Fibroblast of skin of left biceps (primary cell): ENCODE measurements at places on chromosomes 4 and X.

GRCh38 chr4:16329797-16330134 is 103.5 kb upstream of the TAPT1 start:
- DNase-seq = no peak

DNA sequence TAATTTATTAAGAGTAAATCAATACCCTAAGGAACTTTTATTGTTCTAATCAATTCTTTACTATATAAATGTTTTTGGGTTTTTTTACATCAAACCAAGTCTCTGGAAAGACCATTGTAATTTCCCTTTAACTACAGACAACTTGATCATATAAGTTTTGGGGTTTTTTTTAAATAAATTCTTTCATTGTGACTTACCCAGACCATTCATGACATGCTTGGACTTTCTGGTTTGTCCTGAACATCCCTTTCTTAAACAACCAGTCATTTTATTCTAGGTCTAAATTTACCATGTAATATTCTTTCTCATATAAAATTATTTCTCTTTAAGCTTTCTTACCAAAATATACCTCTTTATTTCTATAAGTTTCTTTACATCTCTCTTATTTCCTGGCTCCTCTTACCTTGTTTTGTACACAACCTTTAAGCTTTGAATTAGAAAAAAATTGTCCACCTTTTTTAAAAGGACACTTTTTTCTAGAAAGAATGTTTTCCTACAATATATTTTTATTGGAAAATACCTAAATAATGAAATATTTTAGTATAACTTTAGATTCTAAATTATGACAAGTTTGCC is 8.4 kb downstream of the CNGA1 start:
- no peak for DNase-seq

DNA sequence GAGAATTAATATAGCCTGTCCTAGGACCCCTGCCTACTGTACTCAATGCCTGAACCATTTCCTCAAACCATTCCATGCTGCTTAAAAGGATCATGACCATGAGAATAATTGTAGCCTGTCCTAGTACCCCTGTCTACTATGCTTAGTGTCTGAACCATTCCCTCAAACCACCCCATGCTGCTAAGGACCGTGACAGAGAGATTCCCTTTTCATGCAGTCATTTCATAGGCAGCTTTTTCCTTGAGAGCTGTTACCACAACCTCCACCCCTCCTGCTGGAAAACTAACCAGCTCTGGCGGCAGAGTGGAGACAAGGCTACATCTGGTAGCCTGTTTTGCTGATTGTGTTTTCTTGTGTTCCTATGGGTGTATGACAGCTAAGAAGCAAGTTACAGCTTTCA is 174.9 kb upstream of the SMARCAD1 start:
- no peak for DNase-seq

- no peak for DNase-seq
Observed at GRCh38 chrX:105302246-105302645, 81.8 kb upstream of the TEX13A start.

- DNase-seq = no peak
Observed at GRCh38 chr4:136931781-136932180, 600.5 kb downstream of the PCDH18 start.

DNA sequence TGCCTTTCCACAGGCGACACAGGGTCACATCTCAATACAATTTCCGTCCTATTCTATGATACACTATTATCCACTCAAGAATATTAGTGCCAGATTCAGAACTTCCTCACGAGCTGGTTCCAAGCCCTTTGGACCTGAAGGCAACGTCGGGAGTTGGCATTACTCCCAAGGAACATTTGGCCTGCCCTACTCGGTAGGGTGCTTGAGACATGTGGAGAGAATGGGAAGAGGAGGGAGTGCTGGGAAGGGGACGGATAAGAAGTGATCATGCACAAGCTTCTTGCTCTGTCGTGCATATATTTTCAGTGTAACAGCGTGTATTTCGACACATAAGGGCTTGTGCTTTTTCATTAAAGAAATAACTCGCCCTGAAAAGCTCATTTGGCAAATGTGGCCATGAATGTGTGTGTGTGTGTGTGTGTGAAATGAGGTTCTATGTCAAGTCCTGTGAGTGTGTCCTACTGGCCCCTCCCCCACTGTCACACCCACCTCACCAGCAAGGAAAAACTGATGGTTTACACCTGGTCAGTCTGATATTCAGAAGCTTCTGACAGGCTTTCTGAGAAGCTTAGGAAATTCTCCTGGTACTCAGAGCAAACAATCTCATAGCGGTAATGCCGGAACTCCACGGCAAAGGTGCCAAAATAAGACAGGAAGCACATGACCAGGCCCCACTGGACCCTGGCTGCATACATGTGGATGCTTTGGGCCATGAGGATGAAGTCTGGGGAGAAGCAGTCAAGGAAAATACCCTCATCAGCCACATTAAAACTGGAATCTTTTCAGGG is 54.8 kb downstream of the ENOPH1 start:
- no peak for DNase-seq

GRCh38 chr4:185836241-185837084 is 24.5 kb upstream of the SORBS2 start:
- no peak for DNase-seq

GRCh38 chr4:21879187-21879586 is 69.4 kb downstream of the KCNIP4 start:
- DNase-seq = no peak

- no peak for DNase-seq
Observed at GRCh38 chr4:97587912-97588311, 555.4 kb downstream of the STPG2 start.

- no peak for DNase-seq
Observed at GRCh38 chr4:156749426-156750403, 221.9 kb downstream of the PDGFC start.

DNA sequence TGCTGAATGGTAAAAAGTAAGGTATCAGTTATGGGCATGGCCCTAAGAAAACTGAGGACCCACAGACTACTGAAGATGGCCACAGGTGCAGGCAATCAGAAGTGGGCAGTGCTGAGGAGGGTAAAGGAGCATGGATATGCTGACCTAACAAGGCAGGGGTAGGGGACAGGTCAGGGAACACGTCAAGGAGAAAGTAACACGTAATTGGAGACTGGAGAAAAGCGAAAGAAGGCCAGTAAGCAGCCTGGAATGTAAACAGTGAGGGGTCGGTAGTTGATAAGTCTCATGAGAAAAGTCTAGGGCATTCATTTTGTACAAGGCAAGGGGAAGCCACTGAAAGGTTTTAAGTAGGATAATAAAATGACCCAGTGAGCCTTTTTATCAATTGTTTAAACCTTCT is 153.3 kb downstream of the PRDM5 start:
- DNase-seq = peak; percentile 46

DNA sequence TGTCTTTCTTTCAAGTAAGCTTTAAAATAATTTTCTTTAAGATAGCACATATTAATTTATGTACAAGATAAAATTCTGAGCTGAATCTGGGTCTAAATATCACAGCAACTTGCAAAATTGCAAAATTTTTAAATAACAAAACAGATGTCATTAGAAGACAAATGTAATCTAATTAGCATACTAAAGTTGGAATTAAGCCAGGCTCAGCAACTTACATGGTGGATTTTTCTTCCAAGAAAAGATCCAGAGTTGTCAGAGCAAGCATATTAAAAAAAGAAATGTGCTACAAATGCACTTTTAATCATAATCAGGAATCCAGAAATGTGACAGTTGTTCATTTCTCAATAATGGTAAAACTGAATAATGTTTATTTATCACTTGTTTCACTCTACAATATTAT is 906.9 kb upstream of the INTU start:
- DNase-seq = no peak

GRCh38 chr4:152697284-152698088 is 17.7 kb upstream of the TMEM154 start:
- DNase-seq = no peak

GRCh38 chr4:7326693-7327340 is 107.9 kb downstream of the PSAPL1 start:
- DNase-seq = no peak

- no peak for DNase-seq
Observed at GRCh38 chr4:182507805-182508204, 264.6 kb downstream of the TENM3 start.

GRCh38 chrX:14922437-14922836 is 49.2 kb downstream of the MOSPD2 start:
- DNase-seq = no peak

- DNase-seq = no peak
Observed at GRCh38 chrX:2934715-2935710, 5.9 kb upstream of the ARSD start.

- DNase-seq = no peak
Observed at GRCh38 chr4:5662555-5662954, 45.8 kb downstream of the EVC2 start.

- DNase-seq = no peak
Observed at GRCh38 chr4:79620617-79621016, 212.6 kb upstream of the GK2 start.

- DNase-seq = no peak
Observed at GRCh38 chrX:42772874-42773273, 5.1 kb downstream of the PPP1R2C start.

DNA sequence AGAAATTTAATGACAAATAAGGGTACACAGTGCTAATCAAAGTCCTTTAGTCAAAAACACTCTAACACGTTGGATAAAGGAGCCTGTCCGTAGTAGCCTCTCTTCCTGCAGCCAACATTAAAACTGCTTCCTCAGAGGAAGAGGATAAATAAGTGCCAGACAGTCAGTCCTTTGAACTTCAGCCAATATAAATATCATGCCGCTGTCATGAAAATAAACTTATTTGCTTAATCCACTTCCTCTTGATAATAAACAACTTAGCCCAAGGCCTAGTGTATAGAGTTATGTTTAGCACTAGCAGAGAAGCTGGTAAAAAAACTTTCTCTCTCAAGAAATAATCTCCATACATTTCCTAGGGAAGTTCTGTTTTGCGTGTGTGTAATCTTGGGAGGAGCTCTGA is 196.7 kb downstream of the HS3ST1 start:
- no peak for DNase-seq

- DNase-seq = no peak
Observed at GRCh38 chrX:101408532-101408841, 465 bp downstream of the HNRNPH2 start.

DNA sequence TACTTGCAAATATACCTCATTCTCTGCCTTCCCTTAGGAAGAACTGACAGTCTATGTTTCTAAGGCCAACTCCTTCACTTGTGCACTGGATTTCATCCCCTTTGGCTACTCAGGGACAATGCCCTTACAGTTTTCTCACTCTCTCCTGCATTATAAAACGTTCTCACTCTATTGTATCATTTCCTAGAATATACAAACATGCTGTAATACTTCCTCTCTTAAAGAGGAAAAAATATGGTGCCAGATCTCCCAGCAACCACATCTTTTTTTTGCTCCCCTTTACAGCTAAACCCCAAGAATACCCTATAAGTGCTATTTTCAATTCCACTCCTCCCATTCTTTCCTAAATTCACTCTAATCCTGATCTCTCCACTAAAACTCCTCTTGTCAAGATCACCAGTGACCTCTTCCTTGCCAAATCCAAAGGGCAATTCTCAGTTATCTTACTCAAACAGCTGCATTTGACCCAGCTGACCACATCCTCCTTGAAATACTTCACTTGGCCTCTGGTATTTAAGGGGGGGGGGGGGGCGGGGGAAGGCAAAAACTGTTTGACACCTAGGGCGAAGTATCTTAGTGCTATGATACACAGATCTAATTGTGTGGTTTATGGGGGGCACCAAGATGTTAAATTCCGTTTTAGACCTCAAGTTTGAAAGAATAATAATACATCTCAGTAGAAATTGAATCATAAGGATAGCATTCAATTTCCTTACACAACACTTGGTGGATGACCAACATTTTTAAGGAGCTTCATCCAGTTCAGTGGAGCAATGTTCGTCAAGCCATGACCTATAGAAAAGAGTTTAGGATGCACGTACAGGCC is 1.6 kb downstream of the RCHY1 start:
- DNase-seq = no peak

DNA sequence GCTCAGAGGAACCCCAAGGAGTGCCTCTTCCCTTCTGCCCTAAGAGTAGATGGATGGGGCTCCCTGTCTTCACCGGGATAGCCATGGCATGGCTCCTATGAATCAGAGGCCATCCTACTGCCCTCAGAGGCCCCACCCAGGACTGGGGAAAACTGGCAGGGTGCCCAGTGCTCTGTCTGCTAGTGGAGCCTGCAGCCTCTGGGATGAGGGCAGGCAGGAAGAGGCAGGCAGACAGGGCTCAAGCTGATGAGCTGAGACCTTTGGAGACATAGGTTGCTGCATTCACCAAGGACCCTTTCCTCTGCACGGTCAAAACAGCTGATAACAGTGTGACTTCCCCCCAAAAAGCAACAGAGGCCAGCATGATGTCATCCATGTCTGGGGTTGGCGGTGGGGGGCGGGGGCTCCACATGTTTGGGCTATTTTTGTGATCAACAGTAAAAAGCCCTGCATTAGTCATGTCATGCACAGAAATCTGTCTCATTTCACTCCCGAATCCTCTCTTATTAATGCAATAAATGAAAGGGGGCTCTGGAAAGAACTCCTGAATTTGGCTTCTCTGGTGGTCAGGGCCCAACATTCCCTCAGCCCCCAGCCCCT is 207.6 kb upstream of the MAMLD1 start:
- no peak for DNase-seq

GRCh38 chr4:169099771-169100180 is 89.7 kb upstream of the CBR4 start:
- no peak for DNase-seq

DNA sequence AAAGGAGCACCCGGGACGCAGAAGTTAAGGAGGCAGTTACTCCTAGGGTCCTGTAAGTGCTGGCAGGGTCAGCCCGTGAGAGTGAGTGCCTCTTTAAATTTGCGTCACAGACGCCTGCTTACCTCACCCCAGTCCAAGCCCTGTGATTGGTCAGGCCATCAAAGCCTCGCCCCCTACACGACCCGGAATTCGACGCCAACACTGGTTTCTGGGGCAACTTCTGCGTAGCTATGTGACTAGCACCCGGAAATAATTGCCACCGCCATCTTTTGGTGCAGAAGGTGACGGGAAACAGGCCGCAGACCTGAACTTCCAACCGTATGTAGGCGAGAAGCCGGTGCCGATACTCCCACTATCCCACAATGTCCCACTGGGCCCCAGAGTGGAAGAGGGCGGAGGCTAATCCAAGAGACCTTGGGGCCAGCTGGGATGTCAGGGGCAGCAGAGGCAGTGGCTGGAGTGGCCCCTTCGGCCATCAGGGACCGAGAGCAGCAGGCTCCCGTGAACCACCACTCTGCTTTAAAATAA is at the start of gene DDX53:
Gene DDX53 (plus strand): TSS at position 265 of the 528 bp plus-strand sequence. CDS start 98 bp downstream, at position 363.
- no peak for DNase-seq

GRCh38 chr4:78627966-78628678 is 76.6 kb downstream of the ANXA3 start:
- no peak for DNase-seq
